Right renal pelvis (tissue), 4 donors: ENCODE measurements at places on chromosomes 5 and 9. TPM values are rescaled to one million over a fixed set of nuclear protein-coding genes. Genes with fewer than 3 reads are reported as not detected.
A peak's percentile ranks its signal among the peaks of the same experiment; 100 is the strongest.

LHX3 gene
- not detected for polyA plus RNA-seq

WNT8A gene
- polyA plus RNA-seq = 0.16 TPM

GZMA gene
- 0.69 TPM for polyA plus RNA-seq

PHF24 gene
- polyA plus RNA-seq = 0.25 TPM

GPR151 gene
- polyA plus RNA-seq = not detected

SWI5 gene
- 37.5 TPM for polyA plus RNA-seq

IFNA21 gene
- polyA plus RNA-seq = not detected

CAVIN4 gene
- 2.8 TPM for polyA plus RNA-seq

RPP25L gene
- polyA plus RNA-seq = 31.3 TPM

LRRC19 gene
- 15.3 TPM for polyA plus RNA-seq

DMGDH gene
- polyA plus RNA-seq = 17.4 TPM

NSG2 gene
- 0.18 TPM for polyA plus RNA-seq

OGN gene
- 72.1 TPM for polyA plus RNA-seq

- no peak for DNase-seq
Measured at GRCh38 chr5:112142769-112143270, 276.3 kb downstream of the EPB41L4A start.

GRCh38 chr5:12805165-12805698 lies 901.0 kb upstream of the CTNND2 start:
- DNase-seq = no peak

GRCh38 chr5:30413540-30413939 lies 779.9 kb upstream of the CDH6 start:
- no peak for DNase-seq

DNA sequence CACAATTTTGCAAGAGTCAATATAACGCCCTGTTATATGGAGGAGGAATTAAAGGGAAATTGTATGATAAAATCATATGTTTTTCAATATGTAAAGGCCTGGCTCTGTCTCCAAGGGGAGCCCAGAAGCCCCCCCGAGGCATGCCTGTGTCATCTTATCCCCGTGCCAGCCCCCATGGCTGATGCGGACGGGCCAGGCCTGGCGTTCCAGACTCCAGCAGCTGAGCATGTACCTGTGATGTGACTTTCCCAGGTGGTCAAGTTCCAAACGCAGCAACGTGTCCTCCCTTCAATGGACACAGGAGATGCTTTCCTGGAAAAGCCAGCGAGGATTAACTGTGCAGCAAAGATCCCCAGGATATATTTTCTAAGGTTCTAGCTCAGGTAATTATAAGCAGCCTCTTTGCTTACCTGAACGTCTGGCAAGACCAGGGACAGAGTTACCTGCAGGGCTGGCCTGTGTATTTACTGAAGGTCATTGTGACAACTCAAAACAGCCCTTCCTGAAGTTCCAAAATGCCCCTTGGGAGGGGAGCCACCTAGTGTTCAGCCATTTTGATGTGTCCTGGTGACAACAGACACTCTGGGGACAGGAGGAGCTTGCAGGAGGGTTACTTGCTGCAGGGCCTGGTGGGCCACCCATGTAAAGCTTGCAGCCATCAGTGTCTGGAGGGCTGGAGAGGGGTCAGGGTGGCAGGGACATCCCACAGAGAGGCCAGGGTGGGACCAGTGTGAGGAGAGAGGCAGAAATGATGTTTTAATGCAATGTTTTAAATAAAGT lies 53.3 kb upstream of the RNU6ATAC start:
- DNase-seq = no peak

GRCh38 chr9:93662016-93662638 lies 85.7 kb downstream of the PHF2 start:
- no peak for DNase-seq

- DNase-seq = no peak
Measured at GRCh38 chr5:137888466-137888862, 793 bp upstream of the PKD2L2 start.

DNA sequence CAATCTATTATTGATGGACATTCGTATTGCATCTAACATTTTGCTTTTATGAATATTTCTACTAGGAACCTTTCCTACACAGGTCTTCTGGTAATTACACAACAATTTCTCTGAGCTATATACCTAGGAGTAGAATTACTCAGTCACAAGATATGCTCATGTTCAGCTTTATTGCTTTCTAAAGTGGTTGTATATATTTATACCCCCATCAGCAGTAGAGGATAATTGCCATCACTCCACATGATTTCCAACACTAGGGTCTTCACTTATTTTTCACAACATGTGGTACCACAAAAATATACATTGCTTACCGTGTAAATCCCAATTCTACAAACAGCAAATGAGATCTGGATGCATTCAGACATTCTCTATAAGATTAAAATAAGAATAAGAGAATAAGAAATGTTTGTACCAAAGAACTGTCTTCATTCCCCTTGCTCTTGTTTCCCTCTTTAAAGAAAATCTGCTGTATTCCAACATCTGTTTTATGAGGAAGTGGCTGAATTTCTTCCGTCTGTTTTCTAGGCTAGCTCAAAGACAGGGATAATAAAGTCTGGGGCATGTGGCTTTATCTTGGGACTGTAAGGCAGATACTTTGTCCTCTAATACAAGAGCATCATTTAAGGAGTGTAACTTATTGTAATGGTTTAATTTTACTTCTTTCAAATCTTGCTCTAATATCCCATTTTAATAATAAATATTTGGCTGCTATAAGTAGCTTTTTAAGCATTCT lies 28.2 kb downstream of the ARL15 start:
- no peak for DNase-seq

DNA sequence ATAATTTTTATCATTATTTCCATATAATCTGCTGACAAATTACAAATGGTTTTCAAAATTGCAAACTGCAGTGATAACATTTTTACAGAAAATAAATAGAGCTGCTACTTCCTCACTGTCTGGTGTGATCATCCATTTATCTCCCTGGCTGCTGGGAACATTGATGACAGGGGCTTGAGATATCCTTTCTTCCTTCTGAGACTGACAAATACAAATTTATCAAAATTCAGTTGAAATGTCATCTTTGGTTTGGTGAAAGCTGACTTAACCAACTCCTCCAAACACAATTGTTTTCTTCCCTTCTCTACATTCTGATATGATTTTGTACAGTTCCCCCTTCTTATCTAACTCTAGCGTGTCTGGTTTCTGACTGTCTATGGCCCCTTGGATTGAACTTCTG lies 611.8 kb upstream of the KLF4 start:
- DNase-seq = no peak

GRCh38 chr9:1100945-1101344 lies 50.8 kb downstream of the DMRT2 start:
- peak; percentile 20 for DNase-seq

GRCh38 chr5:1974081-1974480 lies 91.4 kb upstream of the IRX4 start:
- DNase-seq = no peak

DNA sequence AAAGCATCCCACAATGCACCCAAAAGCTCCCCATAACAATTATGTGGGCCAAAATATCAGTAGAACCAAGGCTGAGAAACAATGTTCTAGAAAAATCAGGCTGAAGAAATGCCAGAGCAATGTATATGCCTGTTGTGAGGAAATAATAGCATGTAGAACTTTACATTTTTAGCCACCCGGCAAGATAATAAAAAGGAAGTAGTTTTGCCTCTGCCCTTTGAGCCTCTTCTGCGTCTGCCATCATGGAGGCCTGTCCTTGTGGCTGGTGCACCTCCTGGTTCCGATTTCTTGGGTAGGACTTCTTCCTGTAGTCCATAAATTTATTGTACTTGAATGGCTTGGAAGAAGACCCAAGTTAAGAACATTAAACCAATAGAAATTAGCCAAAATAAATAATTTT lies 38.9 kb upstream of the TNFAIP8 start:
- no peak for DNase-seq

DNA sequence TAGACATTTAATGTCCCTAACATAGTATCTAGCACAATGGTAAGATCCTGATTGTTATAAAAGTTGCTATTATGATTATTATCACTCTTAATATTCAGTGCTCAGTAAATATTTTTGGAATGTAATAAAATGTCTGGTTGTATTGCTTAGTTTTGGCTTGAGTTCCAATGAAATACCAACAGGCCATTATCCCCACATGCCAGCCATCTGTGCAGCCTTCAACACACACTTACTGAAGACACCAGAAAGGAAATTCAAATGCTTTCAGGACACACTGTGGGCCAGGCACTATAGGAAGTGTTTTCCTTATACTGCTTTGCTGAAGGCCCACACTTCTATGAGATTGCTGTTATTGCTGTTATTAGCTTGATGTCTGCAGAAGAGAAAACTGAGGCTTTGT lies 157.5 kb downstream of the TRIM32 start:
- DNase-seq = no peak

- no peak for DNase-seq
Measured at GRCh38 chr9:123365881-123366528, 10.0 kb downstream of the CRB2 start.

DNA sequence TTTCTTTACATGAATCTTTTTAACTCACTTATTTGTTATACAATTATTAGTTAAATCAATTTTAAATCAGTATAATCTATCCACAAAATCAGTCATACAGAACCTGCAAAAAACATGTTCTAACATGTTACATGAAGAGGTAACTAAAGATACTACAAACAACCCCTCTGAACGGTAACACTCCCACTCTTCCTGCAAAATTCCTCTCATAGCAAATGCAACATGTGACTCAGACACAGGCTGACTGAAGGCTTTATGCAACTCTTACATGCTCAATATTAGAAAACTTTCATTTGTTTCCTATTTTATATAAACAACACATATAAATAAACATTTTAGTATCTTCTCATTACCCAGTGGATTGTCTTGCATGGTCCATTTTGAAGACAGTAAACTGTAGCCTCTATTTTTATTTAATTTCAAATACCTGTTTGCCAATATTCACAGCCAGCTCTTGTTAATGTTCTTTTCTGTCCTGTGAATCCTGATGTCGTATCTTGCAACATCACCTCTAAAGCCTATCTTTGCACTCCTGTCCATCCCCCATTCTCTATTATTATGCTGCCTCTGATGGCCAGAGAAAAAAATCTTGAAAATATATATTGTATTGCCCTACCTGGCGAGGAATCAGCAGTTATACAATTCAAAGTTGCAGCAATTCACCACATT lies 100.5 kb upstream of the CCDC152 start:
- DNase-seq = no peak

DNA sequence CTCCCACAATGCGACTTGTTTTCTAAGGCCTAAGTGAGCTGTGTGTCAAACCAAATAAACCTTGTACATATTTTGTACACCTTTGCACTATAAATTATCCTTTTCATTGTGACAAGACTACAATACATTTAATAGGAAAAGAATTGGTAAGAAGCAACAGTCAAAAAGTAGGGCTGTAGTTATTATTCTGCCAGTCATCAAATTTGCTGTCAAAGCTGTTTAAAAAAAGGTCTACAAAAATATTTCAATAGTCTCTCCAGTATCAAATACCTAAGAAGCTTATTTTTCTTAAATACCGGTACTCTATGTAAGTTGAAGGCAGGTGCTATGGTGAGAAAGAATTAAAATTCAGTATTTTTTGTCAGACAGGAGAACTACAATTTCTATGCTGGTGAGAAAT lies 40.5 kb downstream of the TLE1 start:
- DNase-seq = no peak

- DNase-seq = peak; percentile 97
Measured at GRCh38 chr9:128818099-128818838, at the start of gene ENDOG. Gene ENDOG, plus strand, starts transcription at chr9:128818500. Its CDS starts 185 bp downstream, at chr9:128818685.

GRCh38 chr5:137605411-137605810 lies 106.3 kb upstream of the SPOCK1 start:
- no peak for DNase-seq

DNA sequence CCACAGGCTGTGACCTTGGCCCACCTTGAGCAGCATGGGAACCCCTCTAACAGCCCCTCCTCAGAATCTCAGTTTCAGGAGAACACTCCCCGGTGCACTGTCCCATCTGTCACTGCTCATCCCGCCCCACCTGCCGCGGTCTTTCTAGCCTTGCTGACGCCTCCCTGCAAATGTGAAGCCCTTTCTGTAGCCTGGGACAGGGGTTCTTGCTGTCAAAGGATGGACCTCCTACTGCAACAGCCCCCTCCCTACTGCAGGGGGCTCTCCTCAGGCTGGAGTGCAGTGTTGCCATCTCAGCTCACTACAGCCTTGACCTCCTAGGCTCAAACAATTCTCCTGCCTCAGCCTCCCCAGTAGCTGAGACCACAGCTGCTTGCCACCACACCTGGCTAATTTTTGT lies 20.0 kb downstream of the OR2V1 start:
- no peak for DNase-seq

- peak; percentile 66 for DNase-seq
Measured at GRCh38 chr5:150582241-150583109, 58.0 kb upstream of the SYNPO start.

- no peak for DNase-seq
Measured at GRCh38 chr5:143141652-143142051, 261.8 kb downstream of the NR3C1 start.

GRCh38 chr5:68245319-68245718 lies 29.8 kb downstream of the PIK3R1 start:
- DNase-seq = no peak

- no peak for DNase-seq
Measured at GRCh38 chr5:143828710-143829109, 16.7 kb downstream of the HMHB1 start.

DNA sequence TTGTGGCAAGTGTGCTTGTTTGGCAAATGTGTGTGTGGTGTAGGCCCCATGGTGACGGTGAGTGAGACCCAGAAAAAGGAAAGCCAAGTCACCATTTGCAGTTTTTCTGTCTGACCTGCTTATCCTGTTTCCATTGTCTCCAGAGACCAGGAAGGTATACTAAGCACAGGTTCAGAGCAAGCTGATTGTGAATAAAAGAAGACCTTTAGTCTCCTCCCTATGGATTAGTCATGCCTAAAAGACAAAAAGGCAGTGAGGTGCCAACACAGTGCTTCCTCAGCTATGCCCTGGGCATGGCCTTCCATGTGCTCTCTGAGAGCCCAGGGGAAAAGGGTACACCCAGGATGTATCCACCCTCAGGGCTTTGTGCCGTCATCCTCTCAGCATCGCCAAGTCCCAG lies 49.2 kb upstream of the SHOC1 start:
- no peak for DNase-seq

- no peak for DNase-seq
Measured at GRCh38 chr9:135039266-135039870, 48.1 kb upstream of the OLFM1 start.

- no peak for DNase-seq
Measured at GRCh38 chr9:17875886-17876285, 297.0 kb downstream of the SH3GL2 start.

DNA sequence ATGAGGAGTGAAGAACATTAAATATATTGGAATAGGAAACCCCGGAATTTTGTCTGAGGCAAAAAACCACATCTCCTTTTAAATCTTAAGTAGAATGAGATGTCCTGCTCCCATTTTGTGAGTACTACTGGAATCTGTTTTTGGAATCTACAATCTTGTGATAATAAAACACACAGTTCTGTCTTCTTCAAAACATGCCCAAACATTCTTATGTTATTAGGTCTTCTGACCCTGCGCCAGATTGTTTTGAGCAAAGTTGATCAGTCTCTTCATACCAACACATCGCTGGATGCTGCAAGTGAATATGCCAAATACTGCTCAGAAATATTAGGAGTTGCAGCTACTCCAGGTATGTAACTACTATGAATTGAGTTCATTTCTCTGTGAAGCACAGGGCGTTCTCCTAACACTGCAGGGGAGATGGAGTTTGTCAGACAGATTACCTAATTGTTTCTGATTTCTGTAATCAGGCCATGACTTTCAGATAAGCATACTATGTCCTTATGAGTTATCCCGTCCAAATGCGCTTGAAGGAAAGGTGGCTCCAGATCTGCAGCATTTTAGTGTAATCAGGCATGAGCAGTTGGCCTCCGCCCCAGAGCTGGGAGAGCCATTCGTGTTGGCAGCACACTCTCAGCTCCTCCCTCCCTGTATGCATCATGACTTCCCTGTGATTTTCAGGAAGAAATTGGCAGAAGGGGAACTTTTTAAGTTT lies 88.0 kb downstream of the NLN start:
- DNase-seq = no peak
